Psoas muscle (tissue), 8 donors: ENCODE measurements at places on chromosomes 6 and 20. TPM values are rescaled to one million over a fixed set of nuclear protein-coding genes. Genes with fewer than 3 reads are reported as not detected.
A peak's percentile ranks its signal among the peaks of the same experiment; 100 is the strongest.

DNA sequence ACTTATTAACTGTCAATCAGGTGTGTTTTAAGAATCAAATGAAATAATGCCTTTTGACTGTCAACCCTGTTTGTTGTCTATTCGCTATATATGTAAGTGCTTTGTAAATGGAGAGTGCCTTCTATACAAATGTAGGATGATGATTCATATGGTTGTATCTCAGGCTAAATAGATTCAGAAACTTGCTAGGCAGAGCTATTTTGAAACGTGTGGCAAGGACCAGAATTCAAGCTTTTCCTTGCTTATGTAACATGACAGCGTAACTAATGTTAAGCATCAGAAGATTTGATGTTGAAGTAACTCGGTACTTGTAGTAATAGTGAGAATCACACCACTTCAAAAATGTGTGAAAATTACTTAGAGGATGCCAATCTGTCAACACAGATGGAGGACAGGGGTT lies 3.4 kb downstream of the OGFRL1 start:
- H3K36me3 ChIP-seq, result peaks cover 23% of the 10 kb centered on the region
- no peak overlapping the region for H3K4me3 ChIP-seq
- H3K27ac ChIP-seq, result no peak overlapping the region
- H3K4me1 ChIP-seq, result peaks cover 37% of the 10 kb centered on the region
- H3K27me3 ChIP-seq, result no peaks in the 10 kb centered on the region

- H3K27ac ChIP-seq, result no peak overlapping the region
- no peaks in the 10 kb centered on the region for H3K4me1 ChIP-seq
- H3K4me3 ChIP-seq, result no peak overlapping the region
These were observed 60.5 kb downstream of the EDN1 start for GRCh38 chr6:12350644-12351170.

GRCh38 chr6:90421666-90422065 lies 125.0 kb upstream of the BACH2 start:
- no peak overlapping the region for H3K27ac ChIP-seq
- H3K27me3 ChIP-seq, result no peaks in the 10 kb centered on the region
- no peaks in the 10 kb centered on the region for H3K4me1 ChIP-seq
- no peak overlapping the region for H3K4me3 ChIP-seq
- no peaks in the 10 kb centered on the region for H3K36me3 ChIP-seq
- DNase-seq, result no peak

Gene PRDM13
- total RNA-seq, result not detected

DNA sequence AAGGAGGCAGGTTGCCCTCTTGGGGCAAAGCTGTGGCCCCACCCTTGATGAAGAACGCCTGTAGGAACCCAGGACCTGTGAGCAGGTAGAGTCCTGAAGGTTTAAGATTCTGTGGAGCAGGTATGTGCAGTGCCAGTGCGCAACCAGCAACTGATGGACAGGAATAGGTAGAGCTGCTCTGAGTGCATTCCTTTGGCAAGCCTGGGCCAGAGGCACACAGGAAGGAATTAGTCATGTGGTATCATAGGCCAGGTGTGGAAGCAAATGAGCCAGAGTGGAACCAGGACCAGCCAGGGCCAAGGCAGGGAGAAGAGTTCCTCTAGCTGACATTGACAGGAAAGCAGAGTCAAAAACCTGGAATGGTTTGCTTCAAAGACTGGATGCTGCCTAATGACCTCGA lies 1.4 kb upstream of the KHDC1 start:
- no peaks in the 10 kb centered on the region for H3K36me3 ChIP-seq
- H3K27ac ChIP-seq, result no peak overlapping the region
- no peak overlapping the region for H3K4me3 ChIP-seq
- peaks cover 3% of the 10 kb centered on the region for H3K4me1 ChIP-seq
- DNase-seq, result no peak
- no peaks in the 10 kb centered on the region for H3K27me3 ChIP-seq

Gene ULBP2
- total RNA-seq, result 0.75 TPM

GRCh38 chr6:7742223-7742785 lies 16.4 kb downstream of the BMP6 start:
- no peak overlapping the region for H3K27ac ChIP-seq
- no peak for DNase-seq
- H3K27me3 ChIP-seq, result peaks cover 2% of the 10 kb centered on the region

DNA sequence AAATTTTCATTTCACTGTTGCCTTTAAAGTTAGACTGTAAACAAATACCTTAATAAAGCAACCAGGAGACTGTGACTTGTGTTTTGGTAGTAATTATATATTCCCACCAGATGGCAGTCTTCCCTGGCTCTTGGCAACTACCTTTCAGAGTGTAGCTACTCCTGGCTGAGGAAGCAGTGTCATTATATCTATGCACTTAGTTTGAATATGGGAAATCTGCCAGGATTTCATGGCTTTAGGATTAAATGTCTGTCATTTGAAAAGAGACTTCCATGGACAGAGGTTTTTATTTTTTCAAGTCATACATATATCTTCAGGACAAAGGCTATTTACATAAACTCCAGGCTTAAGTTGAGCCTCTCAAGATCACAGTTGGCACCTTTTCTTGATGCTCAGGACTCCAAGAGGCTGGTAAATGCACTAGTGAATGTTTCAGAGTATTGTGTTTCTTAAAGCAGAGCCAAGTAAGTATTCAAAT lies 160.1 kb downstream of the C6orf58 start:
- H3K4me3 ChIP-seq, result no peak overlapping the region
- H3K36me3 ChIP-seq, result no peaks in the 10 kb centered on the region
- H3K27me3 ChIP-seq, result no peaks in the 10 kb centered on the region
- H3K4me1 ChIP-seq, result no peaks in the 10 kb centered on the region

- no peak overlapping the region for H3K4me3 ChIP-seq
- no peaks in the 10 kb centered on the region for H3K27me3 ChIP-seq
- no peak overlapping the region for H3K27ac ChIP-seq
- no peaks in the 10 kb centered on the region for H3K4me1 ChIP-seq
- no peaks in the 10 kb centered on the region for H3K36me3 ChIP-seq
- DNase-seq, result no peak
These were observed 284.7 kb upstream of the CITED2 start for GRCh38 chr6:139659196-139659595.

Gene TCP11
- not detected for total RNA-seq

Gene ARMH2
- total RNA-seq, result not detected

Gene WFDC12
- total RNA-seq, result not detected

- H3K4me3 ChIP-seq, result no peak overlapping the region
- peaks cover 33% of the 10 kb centered on the region for H3K27me3 ChIP-seq
- no peaks in the 10 kb centered on the region for H3K36me3 ChIP-seq
- no peak overlapping the region for H3K27ac ChIP-seq
- no peaks in the 10 kb centered on the region for H3K4me1 ChIP-seq
These were observed 2.1 kb downstream of the SLC12A5 start for GRCh38 chr20:46031014-46031569.

Gene GPR63
- 0.05 TPM for total RNA-seq

Gene BIRC7
- total RNA-seq, result not detected

GRCh38 chr6:12348530-12349511 lies 58.7 kb downstream of the EDN1 start:
- H3K27ac ChIP-seq, result no peak overlapping the region
- H3K36me3 ChIP-seq, result no peaks in the 10 kb centered on the region
- no peaks in the 10 kb centered on the region for H3K27me3 ChIP-seq
- no peak for DNase-seq
- no peak overlapping the region for H3K4me3 ChIP-seq
- no peaks in the 10 kb centered on the region for H3K4me1 ChIP-seq

- H3K4me3 ChIP-seq, result no peak overlapping the region
- H3K36me3 ChIP-seq, result no peaks in the 10 kb centered on the region
- peaks cover 5% of the 10 kb centered on the region for H3K4me1 ChIP-seq
These were observed 4.8 kb upstream of the TRIM40 start for GRCh38 chr6:30130887-30131862.

DNA sequence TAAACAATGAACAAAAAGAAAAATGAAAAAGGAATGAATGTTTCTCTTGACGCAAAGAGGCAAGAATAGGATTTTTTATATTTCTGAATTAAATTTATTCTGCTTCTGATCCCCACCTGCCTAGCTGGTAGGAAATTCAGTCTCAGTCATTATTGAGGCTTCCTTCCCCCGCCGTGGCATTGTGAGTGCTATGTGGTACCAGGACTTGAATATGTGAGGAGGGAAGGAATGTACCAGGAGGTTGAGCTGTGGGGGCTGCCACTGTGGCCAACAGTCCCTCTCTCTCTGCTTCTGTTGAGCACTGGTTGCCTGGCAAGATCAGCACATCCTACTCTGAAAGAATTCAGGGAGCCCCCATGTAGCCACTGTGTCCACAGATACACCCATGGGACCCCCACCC lies 368.1 kb upstream of the JARID2 start:
- peak overlapping the region; percentile 22 for H3K4me3 ChIP-seq
- H3K4me1 ChIP-seq, result peaks cover 47% of the 10 kb centered on the region
- H3K27me3 ChIP-seq, result no peaks in the 10 kb centered on the region
- peak overlapping the region; percentile 86 for H3K27ac ChIP-seq
- H3K36me3 ChIP-seq, result no peaks in the 10 kb centered on the region

Gene BFSP1
- total RNA-seq, result 0.34 TPM

DNA sequence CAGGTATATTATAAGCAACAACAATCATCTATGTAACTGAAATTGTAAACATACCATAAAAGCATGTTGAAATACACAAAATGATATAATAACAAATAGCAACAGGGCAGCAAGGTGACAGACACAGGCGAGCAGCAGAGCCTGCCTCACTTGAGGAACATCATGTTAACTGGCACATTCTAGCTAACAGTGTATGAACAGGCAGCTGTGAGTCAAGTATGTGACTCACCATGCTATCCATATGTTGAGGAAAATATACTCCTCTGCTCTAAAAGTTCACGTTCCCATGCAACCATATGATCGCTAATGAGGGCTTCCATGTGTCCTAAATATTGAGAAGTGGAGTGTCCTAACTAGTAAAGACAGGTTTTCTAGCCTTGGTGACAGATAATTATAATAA lies 18.4 kb downstream of the SERAC1 start:
- DNase-seq, result no peak
- H3K27ac ChIP-seq, result no peak overlapping the region
- H3K36me3 ChIP-seq, result no peaks in the 10 kb centered on the region
- H3K4me3 ChIP-seq, result no peak overlapping the region

GRCh38 chr20:62792182-62792939 lies 3.9 kb upstream of the MRGBP start:
- H3K4me3 ChIP-seq, result no peak overlapping the region
- DNase-seq, result no peak
- no peak overlapping the region for H3K27ac ChIP-seq
- H3K36me3 ChIP-seq, result no peaks in the 10 kb centered on the region
- peaks cover 11% of the 10 kb centered on the region for H3K4me1 ChIP-seq
- no peaks in the 10 kb centered on the region for H3K27me3 ChIP-seq

Gene ZNF311
- total RNA-seq, result 0.36 TPM

DNA sequence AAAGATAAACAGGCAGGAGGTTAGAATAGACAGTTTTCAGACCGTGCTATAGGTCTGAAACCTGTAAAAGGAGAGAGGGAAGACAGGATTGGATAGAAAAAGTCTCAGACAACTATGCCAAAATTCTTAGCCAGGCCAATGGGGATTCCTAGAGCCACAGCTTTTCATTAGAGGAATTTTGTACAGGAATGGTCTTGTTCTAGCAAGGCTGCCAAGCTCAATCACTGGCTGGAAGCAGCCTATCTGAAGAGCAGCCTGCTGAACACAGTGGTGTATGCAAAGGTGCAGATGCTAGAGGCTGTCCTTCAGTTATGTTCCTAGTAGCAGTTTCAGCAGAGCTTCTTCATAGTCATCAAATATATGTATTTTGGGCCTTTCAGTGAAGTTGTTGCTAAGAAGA lies 313.1 kb downstream of the GRIK2 start:
- no peaks in the 10 kb centered on the region for H3K4me1 ChIP-seq
- H3K4me3 ChIP-seq, result no peak overlapping the region
- no peaks in the 10 kb centered on the region for H3K27me3 ChIP-seq

GRCh38 chr6:36827261-36828079 lies 11.8 kb downstream of the CPNE5 start:
- peaks cover 15% of the 10 kb centered on the region for H3K4me1 ChIP-seq
- peak; percentile 53 for DNase-seq
- H3K27ac ChIP-seq, result peak overlapping the region; percentile 58

DNA sequence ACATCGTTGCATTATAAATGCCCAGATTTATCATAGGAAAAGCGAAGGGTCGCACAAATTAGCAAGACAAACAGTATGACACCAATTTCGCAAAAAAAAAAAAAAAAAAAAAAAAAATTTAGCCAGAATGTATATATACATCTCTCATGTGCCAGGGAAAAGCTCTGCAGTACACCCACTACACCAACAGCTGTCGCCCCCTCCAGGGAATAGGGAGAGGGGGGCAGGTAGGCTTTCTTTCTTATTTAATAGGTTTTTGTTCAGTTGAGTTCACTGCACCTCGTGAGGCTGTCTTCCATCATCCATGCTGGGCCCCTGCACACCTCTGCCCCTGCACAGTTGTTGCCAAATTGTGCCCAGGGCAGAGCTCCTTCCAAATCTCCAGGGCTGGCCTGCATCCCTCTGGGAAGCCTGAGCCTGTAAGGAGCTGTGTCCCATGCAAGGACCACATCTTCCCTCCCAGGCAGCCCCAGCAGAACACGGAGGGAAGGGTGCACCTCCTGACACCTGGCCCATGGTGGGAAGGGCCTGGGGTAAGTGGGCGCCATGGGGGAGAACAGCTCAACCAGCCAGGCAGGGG lies 85.4 kb downstream of the NINL start:
- no peak overlapping the region for H3K27ac ChIP-seq
- H3K36me3 ChIP-seq, result no peaks in the 10 kb centered on the region
- no peak for DNase-seq
- no peak overlapping the region for H3K4me3 ChIP-seq

GRCh38 chr6:71678091-71678490 lies 208.3 kb upstream of the RIMS1 start:
- H3K27ac ChIP-seq, result no peak overlapping the region
- DNase-seq, result no peak
- no peaks in the 10 kb centered on the region for H3K4me1 ChIP-seq
- H3K27me3 ChIP-seq, result no peaks in the 10 kb centered on the region
- no peaks in the 10 kb centered on the region for H3K36me3 ChIP-seq
- H3K4me3 ChIP-seq, result no peak overlapping the region

Gene MAK
- total RNA-seq, result not detected

GRCh38 chr6:93413190-93413589 lies 6.2 kb downstream of the EPHA7 start:
- H3K27ac ChIP-seq, result no peak overlapping the region
- no peak for DNase-seq
- H3K4me1 ChIP-seq, result peaks cover 10% of the 10 kb centered on the region

DNA sequence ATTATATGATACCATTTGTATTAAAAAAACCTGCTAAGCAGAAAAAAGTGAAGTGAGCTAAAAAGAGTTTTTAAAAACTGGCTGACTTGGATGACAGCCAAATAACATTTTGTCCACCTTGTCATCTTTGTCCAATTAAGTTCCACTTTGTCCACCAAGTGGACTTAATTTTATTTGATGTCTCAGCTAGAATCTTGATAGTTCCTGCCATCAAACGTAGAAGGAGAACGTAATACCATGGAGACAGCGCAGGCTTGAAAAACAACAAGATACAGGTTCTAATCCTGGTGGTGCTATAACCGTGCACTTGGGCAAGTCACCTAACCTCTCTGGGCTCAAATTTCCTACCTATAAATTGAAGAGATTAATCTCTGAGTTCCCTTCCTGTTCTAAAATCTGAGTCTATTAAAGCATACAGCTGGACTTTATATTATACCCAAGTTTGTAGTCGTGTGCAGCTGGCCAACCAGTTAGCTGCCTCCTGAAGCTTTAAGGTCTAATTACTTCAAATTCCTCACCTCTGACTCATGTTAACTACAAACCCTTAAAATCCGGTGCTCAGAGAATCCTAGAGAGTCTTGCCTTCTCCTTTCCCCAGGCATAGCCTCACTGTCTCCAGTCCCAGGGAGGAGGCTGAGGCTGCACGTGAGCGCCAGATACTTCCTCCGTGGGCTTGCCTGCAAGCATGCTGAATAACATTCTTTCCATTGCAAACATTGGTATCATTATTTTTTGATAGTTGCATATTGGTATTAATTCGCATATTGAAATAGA lies 16.8 kb downstream of the TMEM244 start:
- no peaks in the 10 kb centered on the region for H3K36me3 ChIP-seq
- no peak overlapping the region for H3K27ac ChIP-seq
- H3K27me3 ChIP-seq, result no peaks in the 10 kb centered on the region
- no peak for DNase-seq
- H3K4me3 ChIP-seq, result no peak overlapping the region
